WERI-Rb-1 (cell line): ENCODE measurements at places on chromosomes 1 and 21.

DNA sequence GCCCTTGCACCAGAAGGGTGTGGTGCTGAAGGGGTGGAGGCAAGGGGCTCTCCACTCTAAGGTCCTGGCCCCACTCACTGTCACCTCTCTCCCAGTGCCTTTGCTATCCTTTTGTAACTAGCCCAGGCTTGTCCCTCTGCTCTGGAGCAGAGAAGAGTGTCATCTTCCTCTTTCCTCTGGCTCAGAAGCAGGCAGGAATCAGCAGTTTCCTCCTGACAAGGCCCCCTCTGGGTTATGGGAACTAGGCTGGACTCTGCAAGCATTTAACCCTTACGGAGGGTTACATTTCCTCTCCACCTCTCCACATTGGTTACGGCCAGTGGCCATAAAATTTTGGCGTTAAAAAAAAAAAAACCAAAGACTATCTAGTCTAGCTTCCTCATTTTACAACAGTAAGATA, 30.4 kb downstream of the PLXNA2 start:
- no peak for DNase-seq

DNA sequence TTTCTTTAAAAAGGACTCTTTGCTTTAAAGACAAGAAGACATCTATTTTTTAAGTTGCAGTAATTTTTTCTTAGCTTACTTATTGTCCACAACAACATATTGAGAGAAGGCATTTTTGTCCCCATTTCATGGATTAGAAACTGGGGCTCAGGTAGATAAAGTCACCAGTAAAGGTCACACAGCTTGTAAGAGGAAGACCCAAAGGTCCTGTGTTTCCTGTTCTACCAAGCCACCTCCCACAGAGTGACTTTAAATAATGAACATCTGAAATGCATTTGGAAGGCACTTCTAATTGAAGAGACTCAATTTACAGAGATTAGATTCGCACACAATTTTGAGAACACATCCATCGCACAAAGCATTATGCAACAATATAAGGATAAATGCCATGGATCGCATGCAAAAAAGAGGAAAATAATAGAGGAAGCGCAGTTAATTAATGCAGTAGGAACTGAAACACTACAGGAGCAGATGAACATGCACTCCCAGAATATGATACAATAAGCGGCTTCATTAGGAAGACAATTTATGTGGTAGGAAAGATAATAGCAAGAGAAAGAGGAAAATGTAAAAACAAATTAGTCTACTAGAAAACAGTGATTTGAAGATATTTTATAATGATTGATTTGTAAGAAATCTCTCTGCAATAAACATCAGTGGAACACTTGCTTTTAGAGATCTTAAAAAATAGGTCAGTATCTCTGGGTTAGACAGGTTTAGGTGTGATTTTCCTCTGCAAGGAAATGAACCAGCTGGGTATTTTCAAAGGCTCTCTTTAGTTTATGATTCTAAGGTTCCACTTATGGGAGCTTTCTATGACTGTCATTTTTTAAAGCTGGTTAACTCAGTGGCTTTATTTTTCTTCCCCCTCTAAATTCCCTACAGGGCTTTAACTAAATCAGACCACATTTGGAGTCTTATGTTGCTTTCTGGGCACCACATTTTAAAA, 27.1 kb upstream of the CD2 start:
- no peak for DNase-seq

GRCh38 chr1:76161451-76161850, 86.9 kb downstream of the ST6GALNAC3 start:
- DNase-seq, result no peak

DNA sequence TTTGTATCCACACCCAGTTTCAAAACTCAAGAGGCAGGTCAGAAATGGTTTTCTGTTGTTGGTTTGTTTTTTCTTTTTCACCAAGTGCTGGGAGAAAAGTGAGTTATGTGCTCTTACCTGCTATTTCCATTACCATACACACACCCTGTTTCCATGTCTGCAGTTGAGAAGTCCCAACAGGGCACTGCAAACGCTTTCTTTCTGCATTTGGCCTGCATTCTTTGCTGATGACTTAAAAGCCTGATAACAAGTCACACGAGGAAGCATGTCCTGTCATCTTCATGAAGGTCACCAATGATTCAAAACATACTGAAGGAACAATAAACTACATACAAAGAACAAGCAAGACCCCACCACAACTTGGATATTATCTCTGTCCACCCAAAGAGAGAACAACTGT, 24.8 kb upstream of the KCNE1 start:
- DNase-seq, result no peak

DNA sequence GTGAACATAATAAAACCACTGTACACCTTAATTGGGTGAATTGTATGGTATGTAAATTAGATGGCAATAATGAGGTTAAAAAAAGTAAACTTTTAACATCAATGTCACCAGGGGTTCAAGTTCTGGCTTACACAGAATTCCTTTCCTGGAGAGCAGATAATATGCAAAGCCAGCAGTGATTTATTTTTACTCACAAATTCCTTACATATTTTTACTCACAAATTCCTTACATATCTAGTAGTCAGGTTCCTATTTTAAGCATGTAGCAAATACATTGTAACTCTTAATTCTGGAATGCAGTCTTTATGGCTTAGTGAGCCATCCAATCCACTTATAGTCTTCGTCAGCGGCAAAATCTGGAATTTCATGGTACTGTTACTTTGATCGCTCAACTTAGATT, 1.3 kb upstream of the UBE4B start:
- no peak for DNase-seq

DNA sequence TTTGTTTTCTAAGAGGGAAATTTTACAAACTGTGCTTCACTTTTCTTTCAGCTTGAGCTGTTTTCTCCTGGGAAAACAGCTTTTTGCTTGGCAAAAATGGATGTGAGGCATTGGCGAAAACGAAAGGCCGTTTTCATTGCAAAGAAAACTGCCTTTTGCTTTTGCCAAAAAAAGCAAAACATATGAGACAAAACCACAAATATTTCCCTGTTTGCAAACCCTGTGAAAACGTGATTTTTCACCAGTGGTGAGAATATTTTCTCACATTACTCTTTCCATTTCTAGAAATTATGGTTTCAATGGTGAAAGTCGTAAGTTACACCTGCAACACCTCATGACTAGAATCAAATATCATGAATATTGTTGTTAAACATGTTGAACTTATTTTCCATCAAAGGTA, 74.0 kb upstream of the ZBTB18 start:
- no peak for DNase-seq

DNA sequence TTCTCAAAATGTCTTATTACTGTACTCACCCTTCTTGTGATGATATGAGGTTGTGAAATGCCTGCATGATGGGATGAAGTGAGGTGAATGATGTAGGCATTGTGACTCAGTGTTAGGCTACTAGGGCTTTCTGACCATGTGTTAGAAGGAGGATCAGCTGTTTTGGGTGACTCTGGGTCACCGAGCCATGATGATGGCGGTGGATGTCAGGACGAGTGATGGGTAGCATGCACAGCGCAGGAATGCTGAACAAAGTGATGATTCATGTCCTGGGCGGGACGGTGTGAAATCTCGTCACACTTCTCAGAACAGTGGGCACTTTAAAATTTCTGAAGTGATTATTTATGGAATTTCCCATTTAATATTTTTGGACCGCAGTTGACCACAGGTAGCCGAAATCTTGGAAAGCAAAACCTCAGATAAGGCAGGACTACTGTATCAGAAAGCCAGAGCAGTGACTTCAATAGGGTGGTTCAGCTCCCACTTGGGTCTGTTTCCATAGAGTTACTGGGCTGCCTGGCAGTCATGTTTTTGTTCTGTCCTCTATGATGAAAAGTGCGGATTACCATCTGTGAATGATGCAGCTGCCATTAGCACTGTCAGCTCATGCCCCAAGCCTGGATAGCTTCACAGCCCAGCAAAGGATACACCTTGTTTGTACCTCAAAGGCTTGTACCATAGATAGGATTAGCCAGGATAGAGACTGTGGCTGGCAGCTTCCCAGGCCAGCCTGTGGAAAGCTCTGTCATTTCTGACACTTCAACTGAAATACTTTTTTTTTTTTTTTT, 26.6 kb downstream of the IL6R start:
- DNase-seq, result no peak

DNA sequence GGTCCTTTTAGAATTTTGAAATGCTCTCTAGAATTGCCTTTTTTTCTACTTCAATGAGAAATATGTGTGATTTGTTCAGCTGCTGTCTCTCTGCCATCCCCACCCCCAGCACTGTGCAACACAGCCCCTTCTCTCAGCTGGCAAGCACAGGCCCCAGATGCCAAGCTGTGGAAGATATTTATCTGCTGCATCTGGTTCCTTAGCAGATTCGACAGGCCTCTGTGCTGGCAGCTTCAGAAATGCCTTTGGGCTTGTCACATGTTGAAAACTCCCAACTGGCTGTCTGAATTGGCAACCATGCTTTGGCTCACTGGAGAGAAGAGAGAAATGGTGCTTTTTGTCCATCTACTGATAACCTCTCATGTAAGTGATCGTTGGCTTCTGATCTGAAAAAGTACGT, 206.7 kb upstream of the C1orf87 start:
- DNase-seq, result no peak

- no peak for DNase-seq
These were observed 22.1 kb downstream of the HYI start for GRCh38 chr1:43431676-43432075.
